ENCODE measurements at places on chromosomes 5 and 9. TPM values are rescaled to one million over a fixed set of nuclear protein-coding genes. Genes with fewer than 3 reads are reported as not detected.

DNA sequence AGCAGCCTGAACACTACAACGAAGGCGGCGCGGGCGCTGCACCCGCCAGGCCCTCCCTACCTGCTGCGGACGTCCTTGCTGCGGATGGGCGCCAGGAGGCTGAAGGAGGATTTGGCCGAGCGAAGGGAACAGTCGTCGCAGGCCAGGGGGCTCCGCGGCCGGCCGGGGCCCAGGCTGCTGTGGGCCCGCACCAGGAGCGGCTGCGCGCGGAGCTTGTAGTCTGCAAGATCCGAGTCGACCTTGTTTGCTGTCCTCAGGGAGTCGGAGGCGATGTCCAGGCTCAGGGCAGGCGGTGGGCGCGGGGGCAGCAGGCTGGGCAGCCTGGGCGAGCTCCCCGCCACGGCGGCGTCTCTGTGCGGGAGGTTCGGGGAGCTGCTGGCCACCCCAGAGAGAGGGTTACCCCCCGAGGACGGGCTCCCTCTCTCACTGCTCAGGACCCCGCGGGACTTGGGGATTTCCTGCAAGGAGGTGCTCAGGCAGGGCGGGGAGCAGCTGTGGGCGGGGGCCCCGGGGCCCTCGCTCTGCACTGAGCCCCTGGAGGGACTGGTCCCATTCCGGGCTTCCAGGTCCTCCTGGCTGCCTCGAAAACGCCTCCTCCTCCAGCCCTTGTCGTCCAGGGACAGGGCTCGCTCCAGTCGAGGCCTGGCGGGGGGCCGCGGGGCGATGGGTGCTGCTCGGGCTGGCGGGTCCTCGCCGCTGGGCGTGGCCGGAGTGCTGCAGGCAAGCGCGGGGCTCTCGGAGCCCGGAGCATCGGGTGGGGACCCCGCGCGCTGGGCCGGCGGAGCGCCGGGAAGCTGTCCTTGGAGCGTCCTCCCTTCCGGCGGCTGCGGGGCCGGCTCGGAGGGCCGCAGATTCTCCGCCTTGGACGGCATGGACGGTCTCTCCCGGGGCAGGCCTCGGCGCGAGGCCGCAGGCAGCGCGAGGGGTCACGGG is 831 bp downstream of the INPP5E start:
- peaks cover 37% of the 10 kb centered on the region for H3K4me1 ChIP-seq
- no peaks in the 10 kb centered on the region for H3K27me3 ChIP-seq
- peak overlapping the region; percentile 83 for H3K27ac ChIP-seq
- DNase-seq = no peak

GRCh38 chr5:139651853-139652787 is 4.0 kb downstream of the CXXC5 start:
- no peaks in the 10 kb centered on the region for H3K27me3 ChIP-seq
- no peaks in the 10 kb centered on the region for H3K36me3 ChIP-seq
- no peaks in the 10 kb centered on the region for H3K4me1 ChIP-seq
- peak overlapping the region; percentile 12 for H3K4me3 ChIP-seq

GRCh38 chr9:16309469-16310271 is 560.8 kb downstream of the BNC2 start:
- no peaks in the 10 kb centered on the region for H3K27me3 ChIP-seq
- no peak overlapping the region for H3K4me3 ChIP-seq
- H3K36me3 ChIP-seq = no peaks in the 10 kb centered on the region
- DNase-seq = peak; percentile 79

DNA sequence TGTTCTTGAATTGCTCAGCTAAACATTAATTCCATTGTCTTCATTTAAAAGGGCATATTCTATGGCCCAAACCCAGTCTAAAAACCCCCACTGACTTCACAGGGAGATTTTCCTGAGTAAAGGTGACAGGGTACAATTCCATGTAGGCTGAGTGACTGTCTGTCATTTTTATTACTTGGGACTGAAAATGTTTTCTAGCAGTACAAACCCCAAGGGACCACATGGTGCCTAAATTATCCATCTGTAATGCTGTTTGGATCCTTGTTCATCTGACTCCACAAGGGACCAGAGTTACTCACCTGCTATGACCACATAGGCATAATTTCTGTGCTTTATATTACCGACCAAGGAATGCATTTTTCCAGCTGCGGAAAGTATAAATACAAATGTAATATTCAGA is 349.1 kb downstream of the ZNF608 start:
- no peak for DNase-seq
- H3K27me3 ChIP-seq = no peaks in the 10 kb centered on the region
- no peak overlapping the region for H3K4me3 ChIP-seq
- H3K36me3 ChIP-seq = no peaks in the 10 kb centered on the region

- no peak overlapping the region for H3K4me3 ChIP-seq
- no peaks in the 10 kb centered on the region for H3K27me3 ChIP-seq
- H3K36me3 ChIP-seq = no peaks in the 10 kb centered on the region
Observed at GRCh38 chr5:78530342-78531096, 118.1 kb downstream of the LHFPL2 start.

GRCh38 chr9:8660383-8660782 is 860.8 kb upstream of the DMAC1 start:
- DNase-seq = peak; percentile 69
- H3K27me3 ChIP-seq = no peaks in the 10 kb centered on the region

DNA sequence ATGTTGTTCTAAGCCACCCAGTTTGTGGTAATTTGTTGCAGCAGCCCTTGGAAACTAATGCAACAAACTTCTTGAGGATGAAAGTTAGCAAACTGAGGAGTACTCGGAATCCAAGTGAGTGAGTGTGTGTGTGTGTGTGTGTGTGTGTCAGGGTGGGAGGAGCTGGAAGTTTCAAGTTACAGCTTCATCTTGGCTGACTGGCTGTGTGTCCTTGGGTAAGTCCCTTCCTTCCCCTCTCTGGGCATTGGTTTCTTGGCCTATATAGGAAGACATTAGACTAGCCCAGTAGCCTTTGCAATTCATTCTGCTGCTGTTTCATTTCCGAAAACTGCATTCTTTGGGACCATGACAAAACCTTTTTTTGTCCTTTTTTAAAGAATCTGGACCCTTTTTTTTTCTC is 157.2 kb downstream of the MELK start:
- no peak overlapping the region for H3K27ac ChIP-seq
- no peaks in the 10 kb centered on the region for H3K27me3 ChIP-seq
- no peaks in the 10 kb centered on the region for H3K36me3 ChIP-seq

DNA sequence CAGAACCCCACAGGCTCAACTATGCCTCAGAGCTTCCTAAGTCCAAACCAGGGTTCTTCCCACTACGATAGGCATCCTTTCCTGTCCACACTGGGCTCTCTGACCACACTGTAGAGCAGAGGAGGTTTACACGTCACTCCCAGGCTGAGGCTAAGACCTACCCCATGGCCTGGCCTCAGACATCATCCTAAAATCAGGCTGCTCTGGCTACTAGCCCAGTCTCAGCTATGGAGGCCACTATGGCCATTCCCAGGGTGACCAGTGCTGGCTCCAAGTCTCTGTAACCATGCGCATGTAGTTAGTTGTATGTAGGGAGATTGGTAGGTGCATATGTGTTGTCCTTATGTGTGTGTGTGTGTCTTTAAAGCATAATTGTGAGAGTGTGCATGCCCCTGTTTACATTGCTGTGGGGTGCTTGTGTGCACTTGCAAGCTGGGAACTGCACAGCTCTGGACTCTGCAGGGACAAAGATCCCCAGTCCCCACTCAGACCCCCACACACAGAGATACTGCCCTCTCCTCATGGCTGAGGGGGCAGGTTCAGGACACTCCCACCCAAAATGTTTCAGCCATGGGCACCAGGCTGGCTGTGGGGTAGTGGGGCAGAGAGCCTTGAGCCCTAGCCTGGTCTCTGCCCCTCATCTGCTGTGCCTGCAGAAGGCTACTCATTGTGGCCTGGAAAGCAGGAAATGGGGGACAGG is 12.3 kb downstream of the PDLIM4 start:
- peaks cover 15% of the 10 kb centered on the region for H3K36me3 ChIP-seq
- H3K4me3 ChIP-seq = no peak overlapping the region
- no peaks in the 10 kb centered on the region for H3K27me3 ChIP-seq
- peak; percentile 43 for DNase-seq
- no peak overlapping the region for H3K27ac ChIP-seq

DNA sequence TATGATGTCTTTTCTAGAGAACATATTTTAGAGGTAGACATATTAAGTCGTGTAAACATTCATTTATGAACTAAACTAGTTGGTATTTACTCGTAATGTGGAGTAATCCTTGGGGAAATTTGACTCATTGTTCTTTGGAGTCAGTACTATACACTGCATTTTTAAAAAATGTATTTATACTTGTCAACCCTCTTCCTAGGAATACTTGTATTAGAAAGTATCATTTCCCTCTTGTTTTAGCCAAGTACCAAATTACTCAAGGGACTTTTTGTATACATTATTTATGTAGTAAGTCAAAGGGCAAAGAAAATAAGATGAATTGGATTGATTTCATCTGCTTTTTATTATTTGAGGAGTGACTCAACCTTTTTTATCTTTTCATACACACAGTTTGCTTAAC is 248.1 kb upstream of the IZUMO3 start:
- H3K27ac ChIP-seq = no peak overlapping the region
- DNase-seq = no peak
- no peaks in the 10 kb centered on the region for H3K4me1 ChIP-seq
- H3K27me3 ChIP-seq = no peaks in the 10 kb centered on the region
- H3K36me3 ChIP-seq = no peaks in the 10 kb centered on the region
- H3K4me3 ChIP-seq = no peak overlapping the region

- H3K4me3 ChIP-seq = no peak overlapping the region
- no peaks in the 10 kb centered on the region for H3K4me1 ChIP-seq
- DNase-seq = no peak
- H3K27me3 ChIP-seq = no peaks in the 10 kb centered on the region
- no peaks in the 10 kb centered on the region for H3K36me3 ChIP-seq
Observed at GRCh38 chr5:81405126-81405891, 11.4 kb upstream of the ACOT12 start.

DNA sequence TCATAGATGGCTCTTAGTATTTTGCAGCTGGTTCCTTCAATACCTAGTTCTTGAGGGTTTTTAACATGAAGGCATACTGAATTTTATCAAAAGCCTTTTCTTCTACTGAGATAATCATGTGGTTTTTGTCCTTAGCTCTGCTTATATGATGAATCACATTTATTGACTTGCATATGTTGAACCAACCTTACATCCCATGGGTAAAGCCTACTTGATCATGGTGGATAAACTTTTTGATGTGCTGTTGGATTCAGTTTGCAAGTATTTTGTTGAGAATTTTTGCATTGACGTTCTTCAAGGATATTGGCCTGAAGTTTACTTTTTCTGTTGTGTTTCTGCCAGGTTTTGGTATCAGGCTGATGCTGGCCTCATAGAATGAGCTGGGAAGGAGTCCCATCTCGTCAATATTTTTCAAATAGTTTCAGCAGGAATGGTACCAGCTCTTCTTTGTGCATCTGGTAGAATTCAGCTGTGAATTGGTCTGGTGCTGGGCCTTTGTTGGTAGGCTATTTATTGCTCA is 49.7 kb downstream of the YIPF5 start:
- H3K27ac ChIP-seq = no peak overlapping the region
- DNase-seq = no peak
- H3K4me3 ChIP-seq = no peak overlapping the region
- H3K4me1 ChIP-seq = no peaks in the 10 kb centered on the region

DNA sequence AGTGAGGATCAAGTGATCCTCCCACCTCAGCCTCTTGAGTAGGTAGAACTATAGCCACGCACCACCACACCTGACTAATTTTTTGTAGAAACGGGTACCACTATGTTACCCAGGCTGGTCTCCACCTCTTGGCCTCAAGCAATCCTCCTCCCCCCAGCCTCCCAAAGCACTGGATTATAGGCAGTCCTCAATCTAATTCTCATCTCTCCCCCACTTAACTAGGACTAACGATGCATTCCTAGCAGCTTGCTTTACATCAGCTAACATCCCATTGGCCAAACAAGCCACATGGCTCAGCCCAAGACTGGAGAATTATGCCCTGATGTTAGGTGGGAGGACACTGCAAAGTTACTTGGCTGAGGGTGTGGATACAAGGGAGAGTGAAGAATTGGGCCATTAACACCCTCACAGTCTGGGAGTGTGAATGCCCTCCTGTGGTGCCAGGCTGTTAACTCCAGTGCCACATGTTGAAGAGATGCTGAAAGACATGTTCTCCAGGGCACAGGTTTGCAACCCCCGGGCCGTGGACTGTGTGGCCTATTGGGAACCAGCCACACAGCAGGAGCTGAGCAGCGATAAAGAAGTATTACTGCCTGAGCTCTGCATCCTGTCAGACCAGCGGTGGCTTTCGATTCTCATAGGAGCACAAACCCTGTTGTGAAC is 5.3 kb upstream of the ZNF367 start:
- H3K4me1 ChIP-seq = no peaks in the 10 kb centered on the region
- H3K27ac ChIP-seq = peak overlapping the region; percentile 4
- no peaks in the 10 kb centered on the region for H3K36me3 ChIP-seq
- H3K27me3 ChIP-seq = no peaks in the 10 kb centered on the region
- H3K4me3 ChIP-seq = no peak overlapping the region
- no peak for DNase-seq

DNA sequence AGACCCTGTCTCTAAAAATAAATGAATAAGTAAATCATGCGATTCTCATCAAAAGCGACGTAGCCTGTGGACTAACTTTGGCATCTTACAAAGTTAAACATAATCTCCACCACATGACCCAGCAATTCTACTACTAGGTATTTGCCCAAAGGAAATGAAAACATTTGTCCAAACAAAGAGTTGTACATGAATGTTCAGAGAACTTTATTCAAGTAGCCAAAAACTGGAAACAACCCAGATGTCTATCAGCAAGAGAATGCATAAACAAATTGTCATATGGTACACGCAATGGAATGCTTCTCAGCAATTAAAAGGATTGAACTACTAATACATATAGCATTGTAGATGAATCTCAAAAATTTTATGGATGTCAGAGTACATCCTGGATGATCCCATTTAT is 82.6 kb downstream of the ADRB2 start:
- DNase-seq = no peak
- H3K27me3 ChIP-seq = no peaks in the 10 kb centered on the region
- H3K4me1 ChIP-seq = peaks cover 17% of the 10 kb centered on the region
- H3K4me3 ChIP-seq = no peak overlapping the region

Gene ARL14EPL
- total RNA-seq = not detected

Gene ZNF366
- total RNA-seq = 4.4 TPM

Gene C5orf58
- total RNA-seq = not detected

Gene EXOSC2
- total RNA-seq = 7.3 TPM

Gene RAD1
- 16.6 TPM for total RNA-seq

Gene N4BP3
- 0.24 TPM for total RNA-seq

Gene TRIM7
- 4.1 TPM for total RNA-seq

Gene LIX1
- total RNA-seq = not detected

Gene DNM1
- total RNA-seq = 2.5 TPM

Gene CNTRL
- 3.3 TPM for total RNA-seq

Gene CCDC183
- total RNA-seq = 2.5 TPM

Gene CMYA5
- total RNA-seq = 1,199 TPM
